ENCODE measurements at places on chromosomes 11 and 22. TPM values are rescaled to one million over a fixed set of nuclear protein-coding genes. Genes with fewer than 3 reads are reported as not detected.

Gene IFITM10
- 0.32 TPM for total RNA-seq

Gene OR5B21
- total RNA-seq: not detected

Gene TMEM126B
- total RNA-seq: 67.0 TPM

Gene USP35
- total RNA-seq: 12.9 TPM

GRCh38 chr11:32178692-32179091 is 87.8 kb downstream of the RCN1 start:
- no peak for DNase-seq

- no peak for DNase-seq
Observed at GRCh38 chr11:65501186-65501471, 2.3 kb downstream of the MALAT1 start.

GRCh38 chr22:36467946-36468345 is 13.5 kb downstream of the TXN2 start:
- DNase-seq: peak; percentile 97

DNA sequence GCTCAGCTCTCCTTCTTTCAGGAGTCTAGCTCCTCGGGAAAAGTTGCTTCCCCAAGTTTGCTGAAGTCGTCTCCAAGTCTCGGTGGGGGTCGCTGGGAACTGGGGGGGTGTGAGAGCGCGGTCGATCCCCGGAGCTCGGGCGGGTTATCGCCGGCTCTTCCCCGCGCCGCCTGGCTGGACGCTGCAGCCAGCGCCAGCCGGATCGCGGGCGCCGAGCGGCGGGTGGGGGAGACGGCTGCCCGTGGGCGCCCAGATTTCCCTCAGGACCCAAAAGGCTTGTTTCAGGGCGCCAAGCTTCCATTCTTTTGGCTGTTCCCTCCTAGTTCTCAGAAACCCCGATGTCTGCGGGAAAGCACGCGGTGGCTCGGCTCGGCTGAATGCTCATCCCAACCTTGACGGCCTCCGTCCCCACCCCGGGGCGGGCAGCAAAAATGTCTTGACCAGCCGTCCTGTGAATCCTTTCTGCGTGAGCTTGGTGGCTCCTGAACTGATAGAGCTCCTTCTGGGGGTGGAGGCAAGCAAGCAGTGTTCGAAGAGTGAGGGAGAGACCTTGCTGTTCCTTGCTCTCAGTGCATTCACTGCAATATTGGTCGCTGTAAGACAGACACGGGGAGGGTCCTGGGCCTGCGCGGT is 1.7 kb downstream of the ZBTB16 start:
- DNase-seq: peak; percentile 58

GRCh38 chr11:113567097-113567496 is 91.9 kb upstream of the DRD2 start:
- no peak for DNase-seq

DNA sequence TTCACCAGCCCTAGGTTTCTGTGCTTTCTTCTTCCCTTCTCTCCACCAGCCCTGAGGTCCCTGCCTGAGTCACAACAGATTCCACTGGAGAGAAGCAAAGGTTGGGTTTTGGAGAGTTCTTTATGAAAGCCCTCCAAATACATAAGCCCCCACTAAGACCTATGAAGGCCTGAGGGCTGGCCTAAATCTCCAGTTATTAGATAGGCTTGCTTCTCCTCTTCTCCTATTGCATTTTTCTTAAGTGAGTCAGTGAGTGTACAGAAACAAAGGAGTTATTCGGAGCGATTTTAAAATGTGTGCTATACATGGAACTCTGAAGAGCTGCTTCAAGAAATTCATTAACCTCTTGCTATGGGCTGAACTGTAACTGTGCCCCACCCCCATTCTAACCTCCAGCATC is 1057.3 kb downstream of the OPCML start:
- no peak for DNase-seq

GRCh38 chr11:106391771-106392420 is 314.4 kb downstream of the AASDHPPT start:
- DNase-seq: peak; percentile 64

- DNase-seq: no peak
Observed at GRCh38 chr11:77410076-77410827, 63.6 kb downstream of the PAK1 start.

- DNase-seq: no peak
Observed at GRCh38 chr22:24496234-24496633, 1.1 kb downstream of the UPB1 start.

- peak; percentile 90 for DNase-seq
Observed at GRCh38 chr11:11349870-11350337, 3.1 kb downstream of the CSNK2A3 start.

Measured in fibroblast of villous mesenchyme (primary cell).